NCI-H345 (cell line): ENCODE measurements at places on chromosomes 13 and 19.

DNA sequence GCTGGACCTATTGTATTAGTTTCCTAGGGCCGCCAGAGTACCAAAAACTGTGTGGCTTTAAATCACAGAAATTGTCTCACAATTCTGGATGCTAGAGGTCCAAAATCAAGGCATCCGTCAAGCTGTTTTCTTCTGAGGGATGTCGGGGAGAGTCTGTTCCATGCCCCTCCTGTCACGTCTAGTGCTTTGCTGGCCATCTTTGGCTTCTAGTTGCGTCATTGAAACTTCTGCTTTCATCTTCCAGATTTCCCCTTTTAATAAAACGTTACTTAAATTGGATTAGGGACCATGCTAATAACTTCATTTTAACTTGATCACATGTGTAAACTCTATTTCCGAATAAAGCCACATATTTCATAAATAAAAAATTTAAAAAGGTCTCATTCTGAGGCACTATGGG is 47.5 kb downstream of the TRPM4 start:
- DNase-seq, result no peak

- peak; percentile 91 for DNase-seq
Measured at GRCh38 chr19:56567274-56568120, at the start of gene ZNF470. ZNF470 (plus strand) TSS chr19:56567468; CDS start chr19:56570312, 2,844 bp downstream.

- DNase-seq, result no peak
Measured at GRCh38 chr19:39299404-39299803, 3.2 kb downstream of the IFNL1 start.

DNA sequence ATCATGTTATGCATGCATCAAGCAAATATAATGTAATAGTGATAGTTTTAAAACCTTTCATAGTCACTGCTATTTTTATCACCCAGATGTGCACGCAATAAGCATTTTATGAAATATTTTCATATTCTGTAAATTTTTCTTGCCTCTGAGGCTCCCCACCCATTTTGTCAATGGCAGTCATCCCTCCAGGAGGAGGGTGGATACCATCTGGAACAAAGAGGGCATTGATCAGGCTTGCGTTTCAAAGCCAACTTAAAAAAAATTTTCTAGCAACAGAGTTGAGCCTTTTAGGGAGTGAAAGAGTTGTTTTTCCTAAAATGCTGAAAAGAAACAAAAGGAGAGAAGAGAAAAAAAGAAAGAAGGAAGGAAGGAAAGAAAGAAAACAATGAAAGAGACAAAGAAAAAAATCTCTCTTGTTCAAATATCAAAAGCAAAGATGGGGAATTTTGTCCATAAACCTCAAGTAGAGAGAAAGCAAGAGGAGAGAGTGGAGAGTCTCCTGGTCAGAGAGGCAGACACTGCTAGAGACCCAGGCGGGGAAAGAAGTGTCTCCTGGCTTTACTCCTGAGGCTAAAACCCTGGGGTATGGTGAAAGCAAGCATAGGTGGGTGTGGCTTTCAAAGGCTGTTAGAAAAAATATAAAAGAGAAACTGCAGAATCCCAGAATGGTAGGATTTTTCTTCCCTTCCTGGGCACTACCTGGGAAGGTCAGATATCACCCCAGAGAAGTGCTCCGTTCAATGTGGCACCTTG is 63.6 kb upstream of the KLF12 start:
- DNase-seq, result no peak

DNA sequence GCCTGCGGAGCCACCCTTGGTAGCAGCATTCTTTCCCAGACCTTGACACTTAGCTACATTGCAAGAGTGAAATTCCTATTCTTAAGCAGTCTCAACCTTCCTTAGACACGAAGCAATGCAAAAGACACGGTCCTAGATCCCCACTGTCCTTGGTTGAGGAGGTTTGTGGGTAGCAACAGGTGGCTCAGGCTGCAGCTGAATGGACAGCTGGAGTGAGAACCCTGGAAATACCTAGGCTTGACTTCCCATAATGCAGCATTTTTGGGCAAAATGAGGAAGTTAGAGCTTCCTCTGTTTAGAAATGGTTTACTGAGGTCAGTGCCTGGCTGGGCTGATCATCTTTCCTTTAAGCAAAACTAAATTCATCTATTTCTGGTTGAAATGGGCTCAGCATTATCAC is 296.6 kb downstream of the RFC3 start:
- no peak for DNase-seq

GRCh38 chr13:75585153-75585552 is 35.6 kb downstream of the UCHL3 start:
- no peak for DNase-seq

DNA sequence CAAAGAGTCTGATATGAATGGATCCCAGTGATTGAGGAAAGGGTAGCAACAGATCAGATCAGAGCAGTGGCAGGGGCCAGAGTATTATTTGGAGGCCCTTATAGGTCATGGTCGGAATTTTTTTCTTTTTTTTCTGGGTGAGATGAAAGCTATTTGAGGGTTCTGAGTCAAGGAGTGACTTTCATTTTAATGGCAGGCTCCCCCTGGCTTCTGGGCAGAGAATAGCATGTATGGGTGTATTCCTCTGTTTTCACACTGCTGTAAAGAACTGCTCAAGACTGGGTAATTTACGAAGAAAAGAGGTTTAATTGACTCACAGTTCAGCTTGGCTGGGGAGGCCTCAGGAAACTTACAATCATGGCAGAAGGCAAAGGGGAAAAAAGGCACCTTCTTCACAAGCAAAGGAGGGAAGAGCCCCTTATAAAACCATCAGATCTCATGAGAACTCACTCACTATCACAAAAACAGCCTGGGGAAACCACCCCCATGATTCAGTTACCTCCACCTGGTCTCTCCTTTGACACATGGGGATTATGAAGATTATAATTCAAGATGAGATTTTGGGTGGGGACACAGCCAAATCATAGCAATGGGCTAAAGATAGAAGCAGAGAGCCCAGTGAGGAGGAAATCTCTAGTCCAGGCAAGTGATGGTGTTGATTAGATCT is 3.0 kb upstream of the SLC6A16 start:
- DNase-seq, result no peak

DNA sequence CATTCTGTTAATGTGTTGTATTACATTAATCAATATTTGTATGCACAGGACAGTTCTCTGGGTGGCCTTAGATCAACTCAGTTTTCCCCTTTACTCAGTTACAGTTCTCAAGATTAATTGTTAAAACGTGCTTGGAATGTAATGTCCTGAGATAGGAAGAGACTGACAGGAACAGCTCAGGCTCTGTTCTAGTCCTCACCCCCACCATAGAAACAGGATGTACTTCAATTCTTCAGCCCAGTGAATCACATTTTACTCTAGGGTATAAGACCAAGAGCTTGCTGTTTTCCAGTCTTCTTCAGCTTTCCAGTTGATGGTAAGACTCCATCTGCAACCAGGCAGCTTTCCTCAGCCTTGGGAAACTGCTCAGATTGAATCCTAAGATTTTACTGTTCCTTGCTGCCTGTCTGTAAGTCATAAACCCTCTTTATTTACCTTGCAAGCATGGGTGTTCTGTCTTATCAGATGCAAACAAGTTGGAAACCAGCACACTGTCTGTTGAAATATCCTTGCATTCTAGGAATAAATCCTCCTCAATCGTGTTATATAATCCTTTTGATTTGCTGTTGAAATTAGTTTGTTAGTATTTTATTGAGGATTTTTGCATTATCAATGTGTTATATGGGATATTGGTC is 836.9 kb upstream of the PCDH9 start:
- no peak for DNase-seq

GRCh38 chr19:12769689-12770088 is 5.7 kb downstream of the HOOK2 start:
- DNase-seq, result no peak

GRCh38 chr19:6744381-6745301 is 5.2 kb downstream of the TRIP10 start:
- DNase-seq, result peak; percentile 58

- DNase-seq, result no peak
Measured at GRCh38 chr19:48085904-48086864, 24.4 kb downstream of the PLA2G4C start.

DNA sequence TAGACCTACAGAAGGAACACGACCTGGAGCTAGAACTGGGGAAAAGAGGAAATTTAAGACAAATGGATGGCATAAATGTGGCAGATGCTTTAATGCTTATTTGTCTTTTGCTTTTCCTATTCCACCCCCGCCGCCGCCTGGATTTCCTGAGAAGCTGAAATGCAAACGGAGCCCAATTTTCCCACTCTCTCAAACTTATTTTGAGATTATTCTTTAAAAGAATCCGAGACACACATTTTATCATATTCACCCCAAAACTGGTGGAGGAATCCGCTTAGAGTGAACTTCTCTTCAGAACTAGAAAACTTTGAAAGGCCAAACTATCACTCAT is 5.8 kb downstream of the POU4F1 start:
- no peak for DNase-seq

DNA sequence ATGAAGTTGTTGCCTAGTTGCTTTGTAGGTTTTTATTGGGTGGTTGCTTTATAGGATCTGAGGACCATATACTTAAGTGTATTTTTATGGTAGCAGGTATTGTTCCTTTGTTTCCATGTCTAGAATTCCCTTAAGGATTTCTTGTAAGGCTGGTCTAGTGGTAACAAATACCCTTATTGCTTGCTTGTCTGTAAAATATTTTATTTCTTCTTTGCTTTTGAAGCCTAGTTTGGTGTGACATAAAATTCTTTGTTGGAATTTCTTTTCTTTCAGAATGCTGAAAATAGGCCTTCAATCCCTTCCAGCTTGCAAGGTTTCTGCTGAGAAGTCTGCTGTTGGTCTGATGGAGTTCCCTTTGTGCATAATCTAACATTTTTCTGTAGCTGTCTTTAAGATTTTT is 18.1 kb upstream of the ZSCAN5A start:
- no peak for DNase-seq

- DNase-seq, result no peak
Measured at GRCh38 chr19:6423499-6424194, 964 bp downstream of the KHSRP start.

- no peak for DNase-seq
Measured at GRCh38 chr13:108345016-108345415, 75.5 kb downstream of the TNFSF13B start.

- peak; percentile 94 for DNase-seq
Measured at GRCh38 chr19:28290963-28291657, 921.8 kb downstream of the UQCRFS1 start.

GRCh38 chr13:37490176-37490779 is 108.3 kb downstream of the POSTN start:
- no peak for DNase-seq

GRCh38 chr19:46915386-46915785 is 54.6 kb downstream of the ARHGAP35 start:
- DNase-seq, result no peak

- DNase-seq, result no peak
Measured at GRCh38 chr13:32150239-32150638, 118.7 kb downstream of the FRY start.

DNA sequence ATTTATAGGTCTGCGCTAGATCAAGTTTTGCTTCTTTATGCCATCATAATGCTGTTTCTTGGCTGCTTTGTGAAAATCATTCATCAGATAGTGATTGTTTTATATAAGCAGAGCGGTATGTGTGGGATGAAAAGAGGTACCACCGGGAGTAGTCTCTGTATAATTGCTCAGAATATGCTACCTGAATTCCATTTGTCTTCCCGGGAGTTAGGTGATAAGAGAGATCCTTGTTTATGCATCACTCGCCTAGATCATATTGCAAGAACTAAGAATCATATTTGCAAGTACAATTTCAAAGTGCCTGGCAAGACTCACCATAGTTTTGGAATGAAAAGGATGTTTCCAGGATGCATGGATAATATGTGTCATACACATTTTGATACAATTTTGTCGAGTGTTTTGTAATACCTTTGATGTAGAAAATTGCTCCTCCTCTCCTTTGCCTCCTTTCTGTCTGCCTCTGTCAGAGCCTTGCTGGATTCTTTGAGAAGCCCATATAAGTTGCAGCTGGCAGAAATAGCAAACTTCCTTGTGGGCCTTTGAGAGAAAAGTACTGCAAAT is 1306.0 kb upstream of the SLC10A2 start:
- DNase-seq, result no peak

- DNase-seq, result no peak
Measured at GRCh38 chr19:44668985-44669764, 2.1 kb upstream of the CEACAM19 start.

DNA sequence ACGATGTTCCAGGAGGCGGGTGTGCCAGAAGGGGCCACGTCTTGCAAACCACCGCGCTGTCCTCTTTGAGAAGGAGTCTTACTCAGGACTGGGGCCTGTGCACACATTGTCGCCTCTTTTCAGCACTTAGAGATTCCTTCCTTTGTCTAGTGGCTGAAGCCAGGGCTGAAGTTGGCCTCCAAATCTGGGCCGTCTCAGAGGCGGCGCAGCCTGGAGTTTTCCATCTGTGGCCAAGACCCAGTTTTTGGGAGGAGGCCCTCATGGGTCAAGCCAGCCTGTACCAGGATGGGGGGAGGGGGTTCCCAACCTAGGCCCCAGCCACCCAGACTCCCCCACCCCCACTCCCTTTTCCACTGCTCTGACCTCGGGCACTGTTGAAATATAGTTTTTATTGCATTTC is 11.8 kb downstream of the ANO8 start:
- DNase-seq, result no peak

DNA sequence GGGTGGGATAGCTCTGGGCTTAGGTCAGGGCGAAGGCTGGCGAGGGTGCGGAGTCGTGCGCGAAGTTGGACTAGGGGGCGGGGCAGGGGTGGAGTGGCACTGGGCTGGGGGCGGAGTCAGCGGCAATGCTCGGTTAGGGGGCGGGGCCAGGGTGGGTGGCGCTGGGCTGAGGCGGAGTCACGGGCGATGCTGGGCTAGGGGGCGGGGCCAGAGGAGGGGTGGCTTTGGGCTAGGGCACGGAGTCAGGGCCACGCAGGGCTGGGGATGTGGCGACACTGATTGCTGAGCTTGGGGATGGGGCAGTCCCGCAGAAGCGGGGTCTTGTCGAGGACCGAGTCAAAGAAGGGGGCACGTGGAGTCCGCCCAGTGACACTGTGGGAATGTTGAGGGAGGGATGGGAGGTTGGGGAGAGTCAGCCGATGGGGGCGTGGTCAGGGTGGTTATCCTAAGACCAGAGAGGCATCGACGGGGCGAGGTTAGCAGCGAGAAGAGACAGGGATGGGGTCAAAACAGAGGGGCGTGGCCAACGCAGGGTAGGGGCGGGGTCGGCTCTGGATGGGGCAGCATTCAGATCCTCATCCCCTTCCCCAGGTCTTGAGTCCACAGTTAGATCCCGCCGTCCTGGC is 8.7 kb downstream of the HOMER3 start:
- no peak for DNase-seq
